Activated T-cell treated with anti-CD3 and anti-CD28 coated beads, Interleukin-2, amount 50 U/mL, for 72 hours (primary cell): ENCODE measurements at places on chromosomes 1 and 21.

DNA sequence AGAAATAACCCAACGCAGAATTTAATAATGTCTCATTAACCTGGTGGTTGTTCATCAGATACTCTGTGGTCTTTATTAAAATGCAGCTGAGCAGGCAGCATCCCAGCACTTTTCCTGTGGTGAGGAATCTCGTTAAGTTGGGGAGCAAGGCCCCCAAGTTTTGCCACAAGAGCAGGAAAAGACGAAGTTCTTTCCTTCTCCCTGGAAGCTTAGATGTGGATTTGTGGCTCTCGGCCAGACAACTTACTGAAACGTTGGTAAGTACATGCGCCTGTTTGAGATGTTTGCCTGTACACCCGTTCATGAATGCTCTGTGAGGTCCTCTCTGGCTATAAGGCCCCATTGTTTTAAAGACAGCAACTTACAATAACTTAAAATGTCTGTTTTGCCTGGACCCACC lies 34.3 kb upstream of the PDE9A start:
- no peak for DNase-seq

DNA sequence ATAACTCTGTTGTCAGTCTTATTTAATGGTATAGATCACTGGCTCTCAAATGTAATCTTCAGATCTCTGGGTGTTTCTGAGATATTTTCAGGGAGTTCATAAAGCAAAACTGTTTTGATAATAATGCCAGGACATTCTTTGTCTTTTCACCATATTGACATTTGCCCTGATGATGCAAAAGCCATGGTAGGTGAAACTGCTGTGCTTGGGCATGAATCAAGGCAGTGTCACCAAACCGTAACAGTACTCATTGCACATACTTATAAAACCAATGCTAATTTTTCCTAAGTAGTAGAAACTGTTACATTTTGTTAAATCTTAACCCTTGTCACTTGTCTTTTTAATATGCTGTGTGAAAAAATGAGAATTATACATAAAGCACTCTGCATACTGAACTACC lies 76.0 kb downstream of the RPS6KC1 start:
- DNase-seq = no peak

DNA sequence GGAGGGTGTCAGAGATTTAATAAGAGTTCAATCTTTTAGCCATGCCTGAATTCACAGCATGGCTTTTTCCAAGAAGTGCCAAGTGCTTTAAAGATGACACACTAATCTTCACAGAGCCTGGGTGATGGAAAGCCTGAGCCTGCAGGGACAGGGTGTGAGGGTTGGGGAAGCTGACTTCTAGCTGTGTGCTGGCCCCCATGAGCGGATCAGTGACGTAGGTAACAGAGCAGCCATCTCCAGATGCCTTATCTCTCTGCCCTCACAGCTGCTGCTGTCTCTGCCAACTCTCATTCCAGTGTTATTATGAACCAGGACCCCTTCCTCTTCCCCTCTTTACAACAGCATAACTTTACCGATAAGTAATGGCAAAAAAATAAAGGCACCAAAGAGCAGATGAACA lies 30.6 kb downstream of the FAM78B start:
- DNase-seq = no peak

DNA sequence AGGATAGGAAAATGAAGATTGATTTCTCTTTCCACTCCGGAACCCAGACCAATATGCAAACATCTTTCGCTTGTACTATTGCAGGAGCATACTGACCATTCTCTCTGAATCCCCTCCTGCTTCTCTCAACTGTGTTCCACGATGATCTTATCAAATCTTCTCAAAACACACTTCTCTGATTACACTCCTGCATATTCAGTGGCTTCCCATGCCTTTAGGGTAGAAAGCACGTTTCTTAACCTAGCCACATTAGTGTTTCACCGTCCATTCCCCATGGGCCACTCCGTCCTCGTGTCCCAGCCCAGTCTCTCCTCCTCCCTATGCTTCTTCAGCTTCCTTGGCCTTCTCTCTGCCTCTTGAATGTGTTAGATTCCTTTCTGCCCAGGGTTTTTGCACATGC lies 198.5 kb downstream of the ZP4 start:
- no peak for DNase-seq

- no peak for DNase-seq
These were observed 111.4 kb upstream of the ARTN start for GRCh38 chr1:43822040-43822690.

DNA sequence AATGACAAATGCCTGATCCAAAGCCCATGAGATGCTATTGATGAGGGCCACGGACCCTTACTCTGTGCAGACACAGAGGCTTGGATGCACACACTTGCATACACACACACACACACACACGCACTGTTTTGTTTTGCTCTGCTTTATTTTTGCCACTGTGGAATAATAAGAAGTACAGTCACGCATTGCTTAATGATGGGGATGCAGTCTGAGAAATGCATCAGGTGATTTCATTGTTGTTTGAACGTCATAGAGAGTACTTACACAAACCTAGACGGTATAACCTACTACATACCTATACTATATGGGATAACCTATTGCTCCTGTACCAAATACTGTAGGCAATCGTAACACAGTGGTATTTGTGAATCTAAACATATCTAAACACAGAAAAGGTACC lies 104.4 kb downstream of the RHOU start:
- DNase-seq = no peak

- DNase-seq = no peak
These were observed 428.6 kb upstream of the BRINP3 start for GRCh38 chr1:190906206-190906725.

DNA sequence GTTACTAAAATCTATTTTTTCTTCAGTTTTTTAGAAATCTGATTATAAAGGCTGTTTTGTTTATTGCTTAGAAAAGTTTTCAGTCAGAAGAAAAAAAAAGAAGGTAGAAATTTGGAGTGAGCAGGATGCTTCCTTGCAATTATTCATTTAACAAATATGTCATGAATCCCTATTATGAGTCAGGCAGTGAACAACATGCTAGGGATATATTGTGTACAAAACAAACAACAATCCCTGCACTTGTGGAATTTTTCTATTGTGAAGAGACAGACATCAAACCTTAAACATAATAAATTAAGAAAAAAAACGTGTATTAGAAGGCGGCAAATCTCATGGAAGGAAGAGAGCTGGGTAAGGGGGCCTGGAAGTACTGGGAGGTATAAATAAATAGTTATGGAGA lies 664.1 kb upstream of the CAMK1G start:
- DNase-seq = no peak

GRCh38 chr1:27015260-27015659 lies 2.6 kb upstream of the TENT5B start:
- no peak for DNase-seq

DNA sequence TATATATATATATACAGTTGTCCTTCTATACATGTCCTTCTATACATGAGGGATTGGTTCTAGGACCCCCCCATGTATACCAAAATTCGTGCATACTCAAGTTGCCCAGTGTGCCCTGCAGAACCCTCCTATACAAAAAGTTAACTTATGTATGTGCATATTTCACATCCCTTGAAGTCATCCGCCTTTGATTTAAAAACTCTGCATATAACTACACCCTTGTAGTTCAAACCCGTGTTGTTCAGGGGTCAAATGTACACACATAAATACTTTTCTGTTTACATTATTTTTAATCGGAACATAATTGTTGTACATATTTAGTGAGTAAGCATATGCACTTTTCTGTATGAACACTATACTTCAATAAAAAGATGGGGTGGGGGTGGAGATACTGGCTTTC lies 7.7 kb upstream of the ABL2 start:
- DNase-seq = no peak

DNA sequence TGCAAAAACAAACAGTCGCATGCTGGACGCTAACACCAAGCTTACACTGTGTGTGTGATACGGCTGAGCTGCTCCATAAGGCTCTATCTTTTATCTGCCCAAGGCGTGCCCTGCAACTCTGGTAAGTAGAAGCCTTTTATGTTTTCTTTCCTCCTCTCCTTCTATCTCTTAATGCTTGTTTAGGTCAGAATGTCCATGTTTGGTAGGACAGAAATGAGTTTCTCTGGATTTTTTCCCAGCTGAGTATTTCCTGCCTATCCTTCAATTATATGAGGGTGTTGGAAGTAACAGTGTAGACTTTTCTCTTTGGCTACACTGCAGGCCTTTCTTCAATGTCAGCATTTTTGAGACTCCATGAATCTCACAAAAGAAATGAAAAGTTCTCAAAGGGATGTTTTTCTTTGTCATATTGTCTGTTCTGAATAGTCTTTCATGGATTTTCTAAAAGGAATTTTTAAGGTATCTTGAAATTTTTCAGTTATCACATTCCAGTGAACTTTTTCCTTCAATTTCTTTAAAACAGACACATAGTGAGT lies 124.2 kb downstream of the MACF1 start:
- DNase-seq = no peak

- DNase-seq = peak; percentile 54
These were observed 39.0 kb downstream of the LPAR3 start for GRCh38 chr1:84853741-84854721.

DNA sequence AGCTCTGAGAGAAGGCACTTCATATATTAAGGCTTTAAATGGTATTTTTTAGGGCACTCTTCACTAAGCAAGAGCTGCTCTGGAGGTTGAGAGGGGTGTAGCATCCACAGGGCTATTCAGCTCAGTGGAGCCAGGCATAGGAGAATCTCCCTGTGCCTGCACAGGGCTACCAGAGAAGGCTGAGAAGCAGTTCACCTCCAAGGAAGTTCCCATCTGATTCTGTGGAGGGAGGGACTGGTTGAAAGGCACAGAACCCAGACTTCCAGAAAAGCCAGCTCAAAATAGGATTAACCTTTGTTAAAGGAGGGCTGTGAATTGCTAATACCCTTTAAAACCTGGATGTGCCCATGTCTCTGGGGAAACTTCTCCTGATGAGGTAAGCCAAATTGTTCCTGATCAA lies 304.5 kb downstream of the TTLL7 start:
- DNase-seq = no peak

DNA sequence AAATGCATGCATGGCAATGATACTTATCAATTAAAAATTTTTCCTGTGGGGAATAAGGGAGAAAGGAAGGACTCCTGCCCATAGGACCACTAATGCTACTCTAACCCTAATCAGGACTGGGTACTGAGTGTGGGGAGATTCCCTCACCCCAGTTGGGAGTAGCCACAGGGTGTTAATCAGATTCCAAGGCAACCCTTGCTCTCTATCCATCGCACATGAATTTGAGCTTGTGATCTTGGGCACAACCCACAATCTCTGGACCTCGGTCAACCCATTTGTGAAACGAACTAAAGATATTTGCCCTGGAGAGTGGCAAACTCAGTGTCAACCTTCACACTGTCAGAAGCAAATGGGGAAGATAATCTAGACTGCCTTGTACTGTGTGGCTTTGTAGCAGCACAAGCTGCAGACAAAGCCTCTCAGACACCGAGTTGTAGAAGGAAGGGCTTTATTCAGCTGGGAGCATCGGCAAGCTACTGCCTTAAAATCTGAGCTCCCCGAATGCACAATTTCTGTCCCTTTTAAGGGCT lies 69.5 kb downstream of the SERINC2 start:
- DNase-seq = no peak

DNA sequence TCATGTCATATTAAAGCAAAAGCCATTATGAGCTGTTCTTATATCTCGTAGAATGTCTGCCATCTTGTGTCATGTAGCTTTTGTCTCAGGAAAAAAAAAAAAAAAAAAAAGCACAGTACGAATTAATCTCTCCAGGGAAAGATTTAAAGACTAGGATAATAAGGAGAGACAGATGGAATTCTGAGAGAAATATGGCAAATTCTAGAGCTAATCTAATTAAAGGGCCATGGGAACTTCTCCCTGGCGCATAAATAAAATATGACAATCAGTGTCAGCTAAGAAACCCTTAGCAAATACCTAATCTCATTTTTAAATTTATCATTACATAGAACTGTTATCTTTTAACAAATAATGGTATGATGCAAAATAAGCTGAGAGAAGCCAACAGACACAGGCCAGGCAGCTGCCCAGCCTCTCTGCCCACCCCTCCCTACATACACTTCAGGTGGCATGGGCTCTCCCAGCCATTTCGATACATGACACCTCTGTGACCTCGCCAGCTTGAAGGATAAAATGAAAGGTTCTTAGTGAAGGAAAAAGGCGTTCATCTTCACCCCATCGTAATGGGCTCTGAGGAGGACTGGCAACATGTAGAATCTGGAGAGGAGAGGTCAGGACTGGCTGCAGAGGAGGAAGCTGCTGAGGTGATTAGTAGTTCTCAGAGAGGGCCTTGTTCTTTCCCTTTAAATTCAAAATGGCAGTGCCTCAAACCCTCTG lies 39.8 kb downstream of the DISC1 start:
- no peak for DNase-seq

GRCh38 chr21:32089766-32090165 lies 189.1 kb downstream of the MIS18A start:
- DNase-seq = no peak
